ENCODE measurements at places on chromosomes 3 and 15. TPM values are rescaled to one million over a fixed set of nuclear protein-coding genes. Genes with fewer than 3 reads are reported as not detected.

GCSAM gene
- not detected for total RNA-seq

DNA sequence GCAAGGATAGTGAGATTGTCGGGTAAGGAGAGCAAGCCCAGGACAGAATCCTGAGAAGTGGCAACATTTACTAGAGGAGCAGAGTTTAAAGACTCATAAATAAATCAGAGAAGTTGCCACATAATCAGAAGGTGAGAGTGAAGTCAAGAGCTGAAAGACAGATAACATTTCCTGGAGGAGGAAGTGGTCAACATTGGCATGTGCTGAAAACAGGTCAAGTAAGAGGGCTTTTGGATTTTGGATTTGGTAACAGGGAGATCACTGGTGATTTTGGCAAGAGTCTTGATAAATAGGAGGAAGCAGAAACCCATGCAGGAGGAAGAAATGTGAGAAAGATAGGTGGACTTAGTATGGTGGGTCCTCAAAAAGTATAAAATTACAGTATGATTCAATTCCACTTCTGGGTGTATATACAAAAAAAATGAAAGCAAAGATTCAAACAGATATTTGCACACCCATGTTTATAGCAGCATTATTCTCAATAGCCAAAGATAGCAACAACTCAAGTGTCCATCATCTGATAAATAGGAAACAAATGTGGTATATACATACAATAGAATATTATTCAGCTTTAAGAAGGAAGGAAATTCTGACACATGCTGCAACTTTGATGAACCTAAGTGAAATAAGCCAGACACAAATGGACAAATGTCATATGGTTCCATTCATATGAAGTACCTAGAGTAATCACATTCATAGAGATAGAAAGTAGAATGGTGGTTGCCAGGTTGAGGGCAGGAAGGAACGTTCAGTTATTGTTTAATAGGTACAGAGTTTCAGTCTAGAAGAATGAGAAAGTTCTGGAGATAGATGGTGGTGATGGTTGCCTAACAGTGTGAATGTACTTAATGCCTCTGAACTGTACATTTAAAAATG lies 27.3 kb upstream of the MBNL1 start:
- no peak for DNase-seq

GRCh38 chr3:15726043-15726442 lies 71.7 kb downstream of the ANKRD28 start:
- DNase-seq: no peak

DNA sequence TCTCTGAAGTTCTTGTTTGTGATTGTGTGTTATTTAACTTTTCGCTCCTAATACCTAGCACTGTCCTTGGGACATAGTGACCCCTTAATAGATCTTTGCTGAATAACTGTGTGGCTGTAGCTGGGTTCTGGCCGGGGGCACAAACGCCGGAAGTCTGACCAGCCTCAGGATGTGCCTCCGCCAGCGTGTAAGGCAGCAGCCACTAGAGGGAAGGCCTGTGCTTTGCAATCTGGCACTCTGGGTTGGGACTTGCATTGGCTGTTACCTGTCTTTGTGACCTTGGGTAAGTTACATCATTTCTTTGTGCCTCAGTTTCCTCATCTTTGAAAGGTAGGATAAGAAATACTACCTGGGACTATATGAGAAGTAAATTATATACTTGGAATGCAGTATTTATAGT lies 158.7 kb downstream of the GHSR start:
- DNase-seq: no peak

DNA sequence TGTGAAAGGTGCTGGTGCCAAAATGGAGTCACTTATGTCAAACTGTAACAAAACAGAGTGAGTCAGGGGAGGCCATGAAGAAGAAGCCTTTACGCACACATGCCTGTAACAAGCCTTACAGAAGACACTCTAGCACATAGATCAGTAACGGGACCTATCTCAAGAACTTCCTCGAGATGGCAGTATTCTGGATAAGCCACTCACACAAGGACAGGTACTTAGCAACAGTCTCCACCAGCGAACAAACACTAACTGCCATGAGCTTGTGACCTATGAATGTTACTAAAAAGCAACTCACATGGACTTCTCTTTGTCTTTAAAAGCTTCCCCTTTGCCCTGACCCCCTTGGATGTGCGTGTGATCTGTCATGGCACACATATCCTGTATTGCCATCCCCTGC lies 235.1 kb downstream of the CD47 start:
- DNase-seq: no peak
